Activated CD4-positive, alpha-beta T cell treated with anti-CD3 and anti-CD28 coated beads, Interleukin-2, amount 50 U/mL, for 24 hours (primary cell): ENCODE measurements at places on chromosomes 3 and 15.

DNA sequence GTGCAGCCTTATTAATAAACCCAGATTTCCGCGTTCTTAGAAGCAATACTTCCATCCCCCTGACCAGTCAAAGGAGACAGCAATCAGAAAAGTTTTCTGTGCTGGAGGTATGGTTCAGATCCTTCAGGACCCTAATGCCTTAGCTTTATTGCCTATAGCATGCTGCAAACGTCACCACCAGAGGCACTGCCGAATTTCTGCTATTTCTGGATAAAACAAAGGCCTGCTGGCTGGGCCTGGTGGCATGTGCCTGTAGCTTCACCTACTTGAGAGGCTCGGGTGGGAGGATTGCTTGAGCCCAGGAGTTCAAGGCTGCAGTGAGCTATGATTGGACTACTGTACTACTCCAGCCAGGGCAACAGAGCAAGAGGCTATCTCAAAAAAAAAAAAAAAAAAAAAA is 407.2 kb downstream of the FOXP1 start:
- DNase-seq, result no peak

GRCh38 chr3:73683706-73684105 is 59.0 kb upstream of the PDZRN3 start:
- no peak for DNase-seq

- DNase-seq, result no peak
Observed at GRCh38 chr3:169453256-169454059, 210.1 kb downstream of the MECOM start.

- no peak for DNase-seq
Observed at GRCh38 chr3:109268181-109268580, 48.1 kb downstream of the DPPA2 start.

- DNase-seq, result no peak
Observed at GRCh38 chr3:178969004-178969700, 102.5 kb downstream of the ZMAT3 start.

DNA sequence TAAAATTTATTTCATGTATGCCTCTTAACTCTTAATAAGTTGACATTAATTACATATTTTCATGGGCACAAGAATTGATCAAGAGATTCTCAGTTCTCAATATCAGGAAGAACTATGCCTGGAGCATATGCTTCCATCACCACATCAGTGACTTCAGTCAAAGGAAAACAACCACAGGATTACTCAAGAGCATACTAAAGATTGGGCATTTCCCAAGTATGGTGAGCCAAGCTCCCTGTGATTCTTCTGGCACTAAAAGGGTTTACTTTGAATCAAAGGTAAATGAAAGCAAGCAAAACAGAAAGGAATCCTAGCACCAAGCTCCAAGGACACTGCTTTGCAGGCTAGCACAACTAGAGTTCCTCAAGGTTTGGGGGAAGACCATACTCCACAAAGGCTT is 44.6 kb downstream of the FMN1 start:
- DNase-seq, result no peak

GRCh38 chr3:131232711-131233267 is 148.8 kb upstream of the NUDT16 start:
- DNase-seq, result no peak

DNA sequence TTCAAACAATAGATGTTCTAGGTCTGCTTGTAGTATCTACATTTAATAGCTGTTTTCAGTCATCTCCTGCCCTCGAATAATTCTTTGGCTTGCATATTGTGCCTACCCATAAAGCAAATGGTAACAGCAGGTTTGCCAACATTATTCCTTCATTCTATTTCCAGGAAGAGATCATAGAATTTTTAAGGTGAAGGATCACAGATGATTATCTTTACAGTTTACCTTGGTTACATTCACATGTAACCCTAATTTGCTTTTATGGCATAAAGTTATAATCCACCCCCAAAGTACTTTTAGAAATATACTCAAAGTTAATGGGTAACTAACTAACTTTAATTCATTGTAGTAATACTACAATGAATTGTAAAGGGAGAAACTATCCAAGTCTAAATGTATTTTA is 315.5 kb downstream of the NSUN3 start:
- DNase-seq, result no peak

DNA sequence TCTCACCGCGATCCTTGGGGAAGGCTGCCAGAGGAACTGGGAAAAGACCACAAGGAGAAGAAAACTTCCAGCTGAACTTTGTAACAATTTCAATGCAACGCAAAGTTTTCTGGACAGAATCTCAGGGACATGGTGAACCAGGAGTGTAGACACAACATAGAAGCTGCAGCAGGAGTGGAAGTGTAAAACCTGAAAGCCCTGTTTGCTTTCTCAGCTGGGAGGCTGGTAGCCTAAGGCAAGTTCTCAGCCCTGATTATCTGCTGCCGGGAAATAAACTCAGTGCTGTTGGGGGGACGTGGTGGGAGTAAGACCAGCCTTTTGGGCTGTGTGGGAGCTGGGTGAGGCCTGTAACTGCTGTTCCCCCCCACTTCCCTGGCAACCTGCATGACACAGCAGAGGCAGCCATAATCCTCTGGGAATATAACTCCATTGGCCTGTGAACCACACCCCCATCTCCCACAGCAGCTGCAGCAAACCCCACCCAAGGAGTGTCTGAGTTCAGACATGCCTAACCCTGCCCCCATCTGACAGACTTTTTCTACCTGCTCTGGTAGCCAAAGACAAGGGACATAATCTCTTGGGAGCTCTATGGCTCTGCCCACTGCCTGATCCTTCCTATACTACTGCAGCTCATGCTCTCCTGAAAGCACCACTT is 106.7 kb downstream of the ZNF621 start:
- no peak for DNase-seq

DNA sequence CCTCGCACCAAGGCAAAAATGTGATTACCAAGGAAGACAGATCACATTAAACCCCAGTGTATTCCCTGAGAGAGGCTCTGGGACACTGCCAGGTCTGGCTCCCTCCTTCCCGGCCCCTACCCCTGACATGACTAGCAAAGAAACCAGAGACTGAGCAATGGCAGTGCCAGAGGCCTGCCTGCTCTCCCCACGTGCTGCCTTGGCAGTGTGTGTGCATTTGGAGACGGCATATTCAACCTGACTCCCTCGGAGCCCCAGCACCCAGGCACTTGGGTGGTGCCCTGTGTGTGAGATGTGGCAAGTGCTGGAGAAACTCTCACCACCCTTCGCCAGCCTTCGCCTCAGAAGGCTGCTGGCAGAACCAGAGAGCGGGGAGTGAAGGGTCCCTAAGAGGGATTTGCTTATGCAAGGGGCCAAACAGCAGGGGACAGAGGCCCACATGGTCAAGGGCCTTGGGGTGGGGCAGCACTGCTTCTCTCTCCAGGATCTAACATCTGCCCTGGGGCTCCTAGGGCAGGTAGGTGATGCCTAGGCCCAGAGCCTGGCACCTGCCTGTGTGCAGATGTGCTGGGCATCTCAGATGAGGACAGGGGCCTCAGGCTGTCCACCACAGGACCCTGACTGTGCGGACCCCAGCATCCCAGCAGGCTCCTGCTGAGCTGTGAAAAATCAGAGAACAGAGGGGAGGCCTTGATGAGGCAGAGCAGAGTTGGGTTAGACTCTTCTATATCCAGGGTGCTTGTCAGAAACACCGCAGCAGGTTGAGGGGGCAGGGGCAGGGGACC is 23.6 kb upstream of the PLXNA1 start:
- DNase-seq, result no peak

GRCh38 chr15:45094358-45094730 is 19.6 kb downstream of the DUOX2 start:
- DNase-seq, result no peak

GRCh38 chr3:127483902-127484591 is 106.5 kb downstream of the TPRA1 start:
- no peak for DNase-seq

DNA sequence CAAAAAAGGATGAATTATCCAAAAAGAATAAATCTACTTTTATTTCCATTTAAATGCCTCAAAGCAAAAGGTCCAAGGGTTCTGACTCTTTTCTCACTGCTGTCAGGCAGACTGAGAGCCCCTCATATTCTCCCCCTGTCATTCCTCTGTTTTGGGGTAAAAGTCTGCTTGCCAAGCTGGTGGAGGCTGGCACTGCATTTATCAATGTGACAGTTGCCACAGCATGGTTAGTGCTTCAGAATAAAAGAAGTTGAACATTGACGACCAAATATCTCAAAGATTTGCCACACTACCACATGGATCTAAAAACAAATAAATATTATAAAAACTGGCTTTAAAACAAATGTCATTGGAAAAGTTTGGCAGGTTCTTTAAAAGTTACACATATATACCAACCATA is 89.2 kb upstream of the SNRK start:
- DNase-seq, result no peak
